T-helper 17 cell (primary cell): ENCODE measurements at places on chromosomes 11 and 22.
A peak's percentile ranks its signal among the peaks of the same experiment; 100 is the strongest.

DNA sequence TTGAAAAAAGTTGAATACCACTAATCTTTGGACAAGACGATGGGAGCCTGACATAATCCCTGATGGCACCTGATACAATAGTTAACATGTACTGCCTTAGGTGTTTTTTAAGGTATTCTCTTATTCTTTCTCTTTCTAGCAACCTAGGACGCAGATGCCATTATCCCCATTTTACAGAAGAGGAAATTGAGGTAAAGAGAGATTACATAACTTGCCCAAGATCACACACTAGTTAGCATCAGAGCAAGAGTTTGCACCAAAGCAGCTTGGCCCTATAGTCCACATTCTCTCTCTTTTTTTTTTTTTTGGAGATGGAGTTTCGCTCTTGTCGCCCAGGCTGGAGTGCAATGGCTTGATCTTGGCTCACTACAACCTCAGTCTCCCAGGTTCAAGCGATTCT lies 35.7 kb upstream of the RBFOX2 start:
- DNase-seq = no peak
- H3K4me3 ChIP-seq = no peak overlapping the region
- peaks cover 4% of the 10 kb centered on the region for H3K27me3 ChIP-seq
- H3K36me3 ChIP-seq = no peaks in the 10 kb centered on the region
- peaks cover 5% of the 10 kb centered on the region for H3K4me1 ChIP-seq

- H3K27me3 ChIP-seq = peaks cover 58% of the 10 kb centered on the region
- peaks cover 4% of the 10 kb centered on the region for H3K4me1 ChIP-seq
- H3K27ac ChIP-seq = no peak overlapping the region
- DNase-seq = no peak
- no peak overlapping the region for H3K4me3 ChIP-seq
Observed at GRCh38 chr11:86795949-86796348, 4.4 kb upstream of the PRSS23 start.

GRCh38 chr11:120556797-120557196 lies 45.2 kb downstream of the GRIK4 start:
- H3K27me3 ChIP-seq = peaks cover 58% of the 10 kb centered on the region
- no peak overlapping the region for H3K4me3 ChIP-seq
- no peak overlapping the region for H3K27ac ChIP-seq
- peaks cover 9% of the 10 kb centered on the region for H3K4me1 ChIP-seq
- peaks cover 2% of the 10 kb centered on the region for H3K36me3 ChIP-seq

GRCh38 chr22:48607901-48608662 lies 1219.6 kb downstream of the BRD1 start:
- H3K4me1 ChIP-seq = no peaks in the 10 kb centered on the region
- H3K4me3 ChIP-seq = no peak overlapping the region
- no peak for DNase-seq

DNA sequence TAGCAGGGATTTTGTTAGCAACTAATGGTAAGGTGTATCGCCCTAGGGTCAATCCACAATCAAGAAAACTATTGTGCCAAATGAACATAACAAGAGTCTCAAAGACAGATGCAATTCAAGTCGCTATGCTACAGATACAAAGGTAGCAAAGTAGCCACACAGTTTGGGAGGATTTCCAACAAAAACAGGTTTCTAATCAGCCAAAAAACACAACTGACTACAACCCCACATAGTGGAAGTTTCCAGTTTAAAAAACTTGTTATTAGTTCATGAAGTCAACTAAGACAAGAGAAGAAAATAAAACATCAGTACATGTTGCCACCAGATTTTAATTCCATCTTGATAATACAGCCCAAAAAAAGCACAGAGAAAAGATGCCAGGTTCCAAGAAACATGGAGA lies 38.0 kb downstream of the MYH9 start:
- H3K27me3 ChIP-seq = no peaks in the 10 kb centered on the region
- no peak for DNase-seq
- H3K4me3 ChIP-seq = no peak overlapping the region
- H3K27ac ChIP-seq = peak overlapping the region; percentile 100

DNA sequence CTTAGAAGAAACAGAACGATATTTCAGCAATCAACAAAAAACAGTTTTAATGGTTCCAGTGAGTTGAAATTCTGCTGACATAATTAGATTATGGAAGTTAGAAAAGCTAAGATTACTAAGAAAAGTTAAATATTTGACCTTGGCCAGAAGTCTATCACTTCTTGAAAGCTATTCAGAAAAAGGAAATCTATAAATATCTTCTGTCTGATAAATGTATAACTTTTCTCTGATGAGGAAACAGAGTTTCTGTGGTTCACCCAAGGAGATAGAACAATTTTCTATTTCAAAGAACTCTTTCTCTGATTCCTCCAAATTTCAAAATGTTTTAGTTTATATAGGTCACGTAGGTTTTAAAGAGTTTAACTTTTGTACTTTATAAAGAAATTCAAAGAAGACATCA lies 438.4 kb upstream of the CHORDC1 start:
- H3K27ac ChIP-seq = no peak overlapping the region
- no peaks in the 10 kb centered on the region for H3K4me1 ChIP-seq
